Stimulated activated CD4-positive, alpha-beta T cell treated with anti-CD3 and anti-CD28 coated beads, Interleukin-1b, Interleukin-23, amount 100 ng/mL, for 24 hours (primary cell): ENCODE measurements at places on chromosomes 16 and 17.

GRCh38 chr16:9821331-9821730 is 360.9 kb downstream of the GRIN2A start:
- DNase-seq = no peak

DNA sequence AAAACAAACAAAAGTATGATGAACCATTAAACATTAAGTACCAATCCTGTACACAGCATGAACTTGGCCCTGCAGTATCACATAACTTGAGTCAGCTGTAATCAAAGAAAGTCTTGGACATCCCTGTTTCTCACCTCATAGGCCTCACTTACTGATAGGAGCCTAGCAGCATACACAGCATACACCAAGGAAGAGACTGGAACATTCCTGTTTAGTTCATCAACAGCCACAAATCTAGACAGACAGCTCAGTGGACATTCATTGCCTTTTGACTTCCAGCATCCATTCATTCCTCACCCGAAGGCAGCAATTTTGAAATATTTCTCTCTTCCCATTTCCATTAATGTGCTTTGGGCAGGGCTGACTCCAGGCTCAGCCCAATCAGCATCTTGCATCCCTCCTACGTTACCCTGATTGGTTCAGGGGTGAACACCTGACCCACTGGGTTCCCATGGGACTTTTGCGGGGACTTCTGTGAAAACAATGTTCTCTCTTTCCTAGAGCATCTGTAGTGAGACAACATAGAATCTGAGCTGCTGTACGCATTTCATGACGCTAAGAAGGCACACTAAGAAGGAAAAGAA is 336.7 kb upstream of the ZFHX3 start:
- no peak for DNase-seq

GRCh38 chr17:68512960-68513474 is 787 bp downstream of the PRKAR1A start:
- DNase-seq = no peak

DNA sequence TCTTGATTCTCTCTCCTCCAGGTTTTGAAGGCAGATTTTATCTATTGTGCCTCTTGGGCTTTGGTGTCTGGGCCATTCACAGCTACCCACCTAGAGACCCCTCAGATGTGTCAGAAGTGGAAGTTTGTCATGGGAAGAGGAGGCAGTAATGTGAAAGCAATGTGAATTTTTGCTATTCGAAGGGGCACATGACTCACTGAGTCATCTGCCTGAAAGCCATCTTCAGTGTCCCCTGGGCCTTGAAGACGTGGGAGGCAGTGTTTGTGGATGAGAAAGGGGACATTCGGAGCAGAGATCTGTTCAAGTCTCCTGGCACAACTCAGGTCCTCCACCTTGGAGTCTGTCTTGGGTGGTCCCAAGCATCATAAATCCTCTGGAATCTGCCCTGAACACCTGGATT is 530.2 kb downstream of the NPIPA7 start:
- DNase-seq = no peak

- DNase-seq = no peak
These were observed 8.1 kb downstream of the CTRL start for GRCh38 chr16:67923414-67924116.

DNA sequence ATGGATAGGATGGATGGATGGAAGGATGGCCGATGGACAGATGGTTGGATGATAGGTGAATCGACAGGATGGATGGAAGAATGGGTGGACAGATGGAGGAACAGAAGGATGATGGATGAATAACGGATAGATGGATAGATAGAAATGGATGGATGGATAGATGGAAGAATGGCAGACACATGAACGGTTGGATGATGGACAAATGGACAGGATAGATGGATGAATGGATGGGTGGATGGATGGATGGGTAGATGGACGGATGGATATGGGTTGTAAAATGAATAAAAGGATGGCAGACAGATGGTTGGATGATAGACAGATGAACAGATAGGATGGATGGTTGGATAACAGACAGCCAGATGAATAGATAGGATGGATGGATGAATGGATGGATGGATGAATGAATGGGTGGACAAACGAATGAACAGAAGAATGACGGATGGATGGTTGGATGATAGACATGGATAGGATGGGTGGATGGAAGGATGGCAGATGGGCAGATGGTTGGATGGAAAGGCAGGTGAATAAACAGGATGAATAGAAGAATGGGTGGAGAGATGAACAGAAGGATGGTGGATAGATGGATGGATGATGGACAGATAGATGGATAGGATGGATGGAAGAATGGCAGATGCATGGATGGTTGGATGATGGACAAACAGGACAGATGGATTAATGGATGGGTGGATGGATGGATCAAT is 55.9 kb downstream of the DYNLRB2 start:
- no peak for DNase-seq

- DNase-seq = no peak
These were observed 40.7 kb downstream of the ADCY9 start for GRCh38 chr16:4075534-4075933.

- DNase-seq = no peak
These were observed 16.0 kb downstream of the RNF43 start for GRCh38 chr17:58401287-58401686.

DNA sequence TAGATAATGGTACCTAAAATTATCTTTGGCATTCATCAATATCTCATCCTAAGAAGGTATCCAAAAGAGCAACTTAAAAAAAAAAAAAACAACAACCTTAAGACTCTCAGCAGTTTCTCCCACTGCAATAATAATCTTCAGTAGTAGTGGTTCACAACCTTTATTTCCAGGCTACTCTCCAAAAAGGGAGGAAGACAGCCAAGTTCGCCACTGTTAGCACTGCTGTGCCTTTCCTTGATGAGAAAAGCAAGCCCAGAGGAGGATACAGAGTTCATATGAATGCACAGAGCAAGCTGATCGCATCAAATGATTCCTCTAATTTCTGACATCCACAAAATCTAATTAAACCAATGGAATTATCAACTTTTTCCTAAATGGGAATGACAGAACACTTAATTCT is 199.4 kb downstream of the AATF start:
- no peak for DNase-seq

- DNase-seq = no peak
These were observed 117.9 kb upstream of the MYOCD start for GRCh38 chr17:12547831-12548230.

- no peak for DNase-seq
These were observed 848 bp upstream of the MTMR4 start for GRCh38 chr17:58515286-58515685.

DNA sequence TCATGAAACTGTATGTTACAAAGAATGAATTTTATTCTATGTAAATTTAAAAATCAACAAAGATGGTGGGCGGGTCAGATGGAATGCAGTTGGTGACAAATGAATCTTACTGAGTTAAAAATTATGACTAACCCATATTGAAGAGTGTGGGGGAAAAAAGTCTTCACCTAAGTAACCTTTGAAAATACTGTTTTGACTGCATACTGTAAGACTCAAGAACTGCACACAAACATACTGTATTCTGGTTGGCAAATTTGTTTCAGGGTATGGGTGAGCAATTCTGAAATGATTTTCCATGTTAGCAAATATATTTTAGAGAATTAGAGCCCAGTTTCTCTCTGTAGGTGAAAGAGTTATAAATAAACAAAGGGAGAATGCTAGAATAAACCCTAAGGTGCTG is 153.7 kb upstream of the KCNJ18 start:
- DNase-seq = no peak

DNA sequence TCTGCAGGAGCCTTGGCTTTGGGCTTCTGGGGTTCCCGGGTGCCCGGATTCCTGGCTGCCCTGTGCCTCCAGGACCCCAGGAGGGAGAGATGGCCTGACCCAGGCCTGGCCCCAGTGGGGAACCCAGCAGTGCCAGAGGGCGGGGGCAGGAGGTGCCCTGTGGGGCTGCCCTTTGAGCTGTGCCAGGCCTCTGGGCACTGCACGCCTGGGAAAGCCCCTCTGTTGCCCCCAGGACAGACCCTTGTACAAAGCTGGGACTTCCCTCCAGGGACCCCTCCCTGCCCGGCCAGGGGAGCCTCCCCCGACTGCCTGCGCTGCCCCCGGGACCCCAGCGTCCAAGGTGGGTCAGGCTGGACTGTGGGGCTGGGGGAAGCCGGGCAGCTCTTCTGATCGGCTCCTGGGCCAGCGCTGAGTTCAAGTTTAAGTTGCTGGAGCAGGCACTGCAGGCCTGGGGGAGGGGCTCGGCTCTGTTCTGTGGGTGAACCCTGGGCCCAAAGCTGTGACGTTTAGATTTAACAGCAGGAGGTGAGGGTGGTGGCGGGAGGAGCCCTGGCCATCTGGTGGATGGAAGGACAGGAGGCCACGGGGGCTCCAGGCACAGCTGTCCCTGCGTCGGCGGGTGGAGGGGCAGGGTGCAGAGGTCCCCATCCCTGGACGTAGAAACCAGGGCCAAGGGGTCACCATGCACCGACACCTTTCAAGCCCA is 27.6 kb upstream of the C1QTNF8 start:
- DNase-seq = no peak

- DNase-seq = no peak
These were observed 27.9 kb downstream of the MYOCD start for GRCh38 chr17:12693640-12694039.

DNA sequence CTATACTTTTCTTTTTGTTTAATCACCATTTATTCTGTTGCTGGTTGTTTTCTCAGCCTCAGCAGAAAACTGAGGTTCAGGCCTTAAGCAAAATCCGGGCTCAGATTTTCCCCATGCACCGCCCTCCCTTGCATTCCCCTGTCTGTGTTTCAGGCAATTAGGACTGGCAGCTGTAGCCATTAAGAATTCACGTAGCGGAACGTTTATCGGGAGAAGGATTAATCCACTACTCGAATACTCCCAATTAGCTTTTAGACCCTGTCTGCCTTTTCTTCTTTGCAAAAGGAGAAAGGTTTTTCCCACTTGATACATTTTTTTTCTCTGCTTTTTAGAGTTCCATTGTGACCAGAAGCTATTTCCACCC is 173.1 kb downstream of the RPTOR start:
- no peak for DNase-seq

- no peak for DNase-seq
These were observed 30.0 kb downstream of the HNF1B start for GRCh38 chr17:37714897-37715296.

DNA sequence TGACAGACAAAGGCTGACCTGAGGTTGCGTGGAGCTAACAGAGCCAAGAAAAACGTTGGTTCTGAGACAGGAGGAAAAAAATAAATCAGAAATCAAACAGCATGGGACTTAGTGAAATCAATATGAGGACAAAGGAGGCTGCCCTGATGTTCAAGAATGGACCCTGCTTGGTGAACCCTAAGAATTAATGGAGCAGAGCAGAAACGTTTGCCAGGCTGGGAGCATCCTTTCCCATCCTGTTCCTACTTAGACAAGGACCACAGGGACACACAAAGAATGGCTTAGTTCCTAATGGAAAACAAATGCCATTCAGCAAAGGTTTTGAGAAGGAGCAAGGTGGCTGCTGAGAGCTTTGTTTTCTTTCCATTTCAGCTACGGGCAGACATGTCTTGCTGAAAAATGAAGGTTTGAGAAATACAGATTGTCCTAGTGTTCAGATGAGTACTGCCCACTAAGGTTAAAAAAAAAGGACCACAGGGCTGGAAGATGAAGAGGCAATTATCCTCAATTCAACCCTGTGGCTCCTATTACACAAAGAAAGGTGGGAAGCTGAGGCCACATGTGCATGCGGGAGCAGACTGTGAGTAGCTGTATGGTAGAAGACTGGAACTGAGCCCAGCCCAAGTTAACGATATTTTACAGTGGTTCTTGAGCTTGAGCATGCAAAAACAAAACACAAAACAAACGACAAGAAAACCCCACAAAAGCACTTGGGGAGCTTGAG is 230.1 kb downstream of the SLC39A11 start:
- DNase-seq = no peak

GRCh38 chr17:48553190-48553547 is 8.3 kb upstream of the HOXB2 start:
- no peak for DNase-seq

DNA sequence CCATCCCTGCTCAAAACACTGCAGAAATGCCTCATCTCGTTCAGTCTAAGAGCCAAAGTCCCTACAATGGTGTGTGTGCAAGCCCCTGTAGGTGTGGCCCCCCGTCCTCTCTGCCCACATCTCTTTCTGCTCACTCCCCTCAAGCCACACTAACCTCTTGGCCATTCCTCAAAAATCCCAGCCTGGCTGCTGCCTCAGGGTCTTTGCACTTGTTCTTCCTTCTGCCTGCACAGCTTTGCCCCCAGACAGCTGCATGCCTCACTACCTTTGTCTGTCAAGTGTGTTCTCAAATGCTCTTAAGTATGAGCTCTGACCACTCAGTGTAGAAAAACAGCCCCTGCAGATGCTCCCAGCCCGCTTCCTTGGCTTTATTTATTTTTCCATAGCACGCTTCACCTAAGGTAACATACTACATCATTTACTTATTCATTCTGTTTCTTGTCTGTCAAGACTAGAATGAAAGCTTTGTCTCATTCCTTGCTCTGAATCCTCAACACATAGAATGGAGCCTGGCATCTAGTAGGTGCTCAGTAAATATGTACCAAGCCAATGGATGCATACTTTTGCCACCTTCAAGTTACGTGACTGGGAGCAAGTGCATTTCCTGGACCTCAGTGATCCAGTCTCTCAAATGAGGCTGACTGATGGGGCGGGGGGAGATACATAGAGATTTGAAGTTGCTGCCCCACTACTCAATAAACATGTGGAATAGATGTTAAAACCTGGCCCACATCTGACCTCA is 38.1 kb downstream of the RAI1 start:
- no peak for DNase-seq

GRCh38 chr16:19883966-19884485 is 622 bp downstream of the GPRC5B start:
- DNase-seq = no peak

DNA sequence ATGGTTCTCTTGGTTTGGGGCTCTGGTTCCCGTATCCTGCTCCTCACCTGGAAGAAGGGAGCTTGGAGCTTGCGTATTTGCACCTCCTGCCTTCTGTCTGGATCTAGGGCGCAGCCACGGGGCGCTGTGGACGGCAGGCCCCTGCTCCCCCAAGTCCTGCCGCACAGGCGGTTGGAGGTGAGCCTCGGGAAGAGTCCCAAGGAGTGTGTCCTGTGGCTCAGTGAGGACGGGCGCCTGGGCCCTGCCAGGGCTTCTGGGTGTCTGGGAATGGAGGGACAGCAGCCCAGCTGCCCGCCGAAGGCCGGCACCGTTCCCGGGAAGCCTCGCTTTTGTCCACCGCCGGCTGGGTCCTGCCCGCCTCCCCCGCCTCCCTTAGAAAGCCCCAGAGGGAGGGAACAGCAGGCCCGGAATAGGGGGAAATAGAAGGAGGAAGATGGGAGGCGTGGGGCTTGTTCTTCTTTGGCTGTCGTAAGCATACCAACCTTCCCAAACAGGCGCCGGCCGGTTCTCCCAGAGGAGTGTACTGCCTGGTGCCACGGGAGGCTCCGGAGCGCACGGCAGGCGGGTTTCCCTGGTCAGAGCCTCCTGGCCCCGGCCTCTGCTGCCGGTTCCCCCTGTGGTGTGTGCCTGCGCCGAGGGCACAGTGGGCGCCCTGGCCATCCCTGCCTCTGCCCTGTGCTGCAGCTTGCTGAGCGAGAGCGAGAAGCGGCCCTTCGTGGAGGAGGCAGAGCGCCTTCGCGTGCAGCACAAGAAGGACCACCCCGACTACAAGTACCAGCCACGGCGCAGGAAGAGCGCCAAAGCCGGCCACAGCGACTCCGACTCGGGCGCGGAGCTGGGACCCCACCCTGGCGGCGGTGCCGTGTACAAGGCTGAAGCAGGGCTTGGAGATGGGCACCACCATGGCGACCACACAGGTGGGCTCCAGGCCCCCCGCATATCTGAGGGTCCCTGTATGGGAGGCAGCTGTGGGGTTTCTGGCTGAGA is 1.8 kb downstream of the SOX8 start:
- no peak for DNase-seq
